ENCODE measurements at places on chromosomes 2 and 18.

DNA sequence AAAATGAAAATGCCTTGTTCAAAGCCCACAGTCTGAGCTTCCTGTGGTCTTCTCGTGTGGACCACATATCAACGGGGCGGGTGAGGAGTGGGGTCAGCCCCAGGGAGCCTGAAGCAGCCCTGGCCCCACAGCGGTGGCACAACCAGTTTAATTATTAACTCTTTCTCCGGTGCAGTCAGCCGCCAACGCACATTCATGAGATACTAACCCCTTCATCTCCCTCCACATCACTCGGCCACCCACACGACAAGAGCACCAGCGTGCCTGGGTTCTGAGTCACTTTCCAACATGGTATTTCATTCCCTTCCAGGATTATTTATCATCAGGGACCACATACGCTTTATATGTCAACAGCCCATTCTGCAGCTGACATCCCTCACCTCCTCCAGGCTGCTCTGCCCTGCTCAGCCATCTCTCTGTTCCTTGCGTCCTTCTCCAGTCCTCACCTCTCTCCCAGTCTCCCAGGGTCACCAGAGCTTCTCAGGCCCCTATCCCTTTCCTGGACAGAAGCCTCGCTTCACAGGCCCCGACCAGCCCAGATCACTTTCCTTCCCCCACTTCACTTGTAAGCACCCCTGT lies 48.0 kb upstream of the ID2 start:
- DNase-seq, result no peak

DNA sequence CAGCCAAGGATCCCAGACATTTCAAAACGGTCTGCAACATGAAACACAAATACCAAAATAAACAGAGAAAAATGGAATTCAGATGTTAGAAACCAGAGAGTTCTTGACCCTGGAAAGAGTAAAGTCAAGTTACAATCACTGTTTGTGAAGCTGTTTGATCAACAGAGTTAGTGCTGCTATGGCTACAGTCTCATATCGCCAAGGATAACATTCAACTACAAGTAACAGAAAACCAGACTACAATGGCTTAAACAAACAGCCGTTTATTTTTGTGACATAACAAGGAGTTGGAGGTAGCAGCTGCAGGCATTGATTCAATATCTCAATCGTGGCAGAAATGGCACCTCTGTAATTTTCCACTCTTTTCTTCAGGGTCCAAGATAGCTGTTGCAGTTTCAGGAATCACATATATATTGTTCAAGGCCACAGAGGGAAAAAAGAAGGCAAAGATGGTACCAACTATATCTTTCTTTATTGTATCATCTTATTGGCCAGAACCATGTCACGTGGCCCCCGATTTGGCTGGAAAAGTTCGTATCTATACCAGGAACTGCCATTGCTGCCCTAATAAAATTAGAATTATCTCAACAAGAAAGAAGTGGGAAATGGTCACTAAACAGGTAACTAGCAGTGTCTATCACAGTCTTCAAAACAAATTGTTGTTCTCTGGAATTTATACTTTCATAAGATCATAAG lies 17.7 kb upstream of the HNRNPLL start:
- DNase-seq, result no peak

GRCh38 chr2:236619910-236620612 lies 50.4 kb downstream of the ACKR3 start:
- DNase-seq, result no peak

DNA sequence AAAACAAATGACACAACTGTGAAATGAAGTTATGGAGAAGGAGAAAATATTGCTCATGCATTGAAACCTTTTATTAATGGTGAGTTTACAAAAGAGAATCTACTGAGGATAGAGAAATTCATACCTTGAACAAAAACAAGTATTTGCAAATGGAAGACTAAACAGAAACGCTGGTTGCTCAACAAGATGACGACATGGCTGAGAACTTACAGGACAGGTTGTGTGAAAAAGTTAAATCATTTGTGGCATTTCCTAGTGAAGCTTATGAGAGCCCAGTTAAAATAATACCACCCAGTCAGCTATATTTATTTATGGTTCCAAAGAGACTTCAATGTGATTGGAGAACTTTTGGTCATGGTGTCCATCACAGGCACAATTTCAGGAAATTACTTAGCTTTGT lies 148.6 kb upstream of the PKDCC start:
- DNase-seq, result no peak

- DNase-seq, result no peak
These were observed 27.5 kb downstream of the GEN1 start for GRCh38 chr2:17781482-17781881.

DNA sequence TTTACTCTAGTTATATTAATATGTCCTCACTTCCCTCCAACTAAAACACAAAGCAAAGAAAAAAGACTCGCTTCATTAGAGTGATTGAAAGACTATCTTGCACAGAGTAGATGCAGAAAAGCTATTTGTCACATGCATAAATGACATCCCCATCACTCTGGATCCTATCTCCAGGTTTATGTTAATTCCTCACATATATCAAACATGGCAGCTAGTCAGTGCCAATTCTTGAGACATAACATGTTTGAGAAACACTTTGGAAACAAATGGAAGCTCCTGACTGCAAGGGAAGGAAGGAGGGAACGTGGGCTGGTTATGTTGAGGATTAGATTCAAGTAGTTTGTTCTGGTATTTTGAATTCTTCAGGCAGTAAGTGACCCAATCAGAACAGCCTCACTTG lies 89.8 kb upstream of the BCL2L11 start:
- no peak for DNase-seq

DNA sequence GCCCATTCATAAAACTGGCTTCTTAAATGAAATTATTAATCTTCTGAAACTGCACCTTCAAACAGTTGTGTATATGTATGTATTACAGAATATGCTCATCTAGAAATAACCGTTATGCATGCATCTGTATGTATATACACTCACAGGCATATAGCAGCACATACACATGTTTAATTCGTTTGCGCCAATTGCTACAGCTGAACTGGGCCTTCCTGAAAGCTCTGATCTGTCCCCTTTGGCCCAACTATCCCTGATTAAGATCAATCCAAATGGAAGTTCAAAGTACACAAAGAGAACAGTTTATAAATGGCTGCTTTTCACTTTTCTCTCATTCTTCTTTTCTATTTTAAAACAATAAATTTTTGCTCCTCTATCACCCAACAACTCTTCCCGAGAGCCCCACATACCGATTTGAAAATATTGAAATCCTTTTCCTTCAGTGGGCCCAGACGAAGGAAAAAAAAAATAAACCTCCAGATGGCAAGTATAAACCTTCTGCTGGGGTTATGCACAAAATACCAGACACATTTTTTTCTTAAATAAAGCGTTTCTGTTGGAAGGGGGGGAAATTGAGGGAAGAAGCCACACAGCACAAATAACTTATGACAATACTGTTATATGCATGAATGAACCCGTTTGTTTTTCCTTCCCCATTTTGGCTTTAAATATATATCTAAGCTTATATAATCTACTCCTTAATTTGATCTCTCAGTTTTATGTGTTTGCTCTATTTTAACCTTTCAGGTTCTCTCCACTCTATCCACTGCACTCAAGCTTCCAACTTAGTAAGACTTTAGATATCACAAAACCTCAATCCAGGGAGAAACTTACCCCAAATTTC lies 267.3 kb downstream of the TCF4 start:
- no peak for DNase-seq

- DNase-seq, result no peak
These were observed 31.6 kb downstream of the GBX2 start for GRCh38 chr2:236136538-236136937.

DNA sequence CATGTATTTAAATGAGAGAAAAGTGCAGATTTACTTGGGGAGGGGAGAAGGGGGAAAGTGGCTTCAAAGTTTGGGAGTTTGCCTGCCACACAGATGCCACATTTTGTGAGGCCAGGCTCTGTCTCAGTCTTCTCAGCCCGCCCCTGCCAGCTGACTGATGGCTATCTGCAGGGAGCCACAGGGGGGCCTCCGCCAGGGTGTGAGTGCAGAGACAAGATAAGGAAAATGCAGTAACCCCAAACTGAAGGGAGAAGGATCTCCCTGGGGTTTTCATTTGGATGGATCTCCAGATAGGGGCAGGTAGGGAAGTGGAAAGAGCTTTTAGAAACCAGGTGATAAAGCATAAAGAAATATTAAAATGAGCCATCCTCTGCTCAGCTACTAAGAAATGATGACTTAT lies 128.8 kb downstream of the ZNF521 start:
- no peak for DNase-seq

DNA sequence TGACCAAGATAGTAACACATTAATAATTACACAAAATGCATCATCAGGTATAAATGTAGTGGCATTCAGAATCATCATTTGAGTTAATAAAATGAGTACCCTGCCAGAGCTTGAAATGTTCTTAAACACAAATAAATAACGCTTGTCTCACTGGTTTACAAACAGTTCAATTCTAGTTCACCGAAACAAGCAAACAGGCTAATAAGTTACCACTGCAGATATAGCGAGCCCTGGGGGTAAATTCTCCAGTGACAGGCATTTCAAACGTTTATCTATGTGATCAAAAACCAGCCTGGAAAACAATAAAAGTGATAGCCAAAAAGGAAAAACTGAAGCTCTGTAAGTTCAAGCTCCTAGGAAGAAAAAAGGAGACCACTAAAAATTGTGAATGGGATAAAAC lies 152.6 kb downstream of the THADA start:
- DNase-seq, result no peak

GRCh38 chr2:240460253-240460711 lies 24.8 kb downstream of the GPC1 start:
- DNase-seq, result no peak

GRCh38 chr2:197871780-197872456 lies 67.5 kb downstream of the PLCL1 start:
- no peak for DNase-seq

GRCh38 chr18:3610813-3611212 lies 160.8 kb downstream of the TGIF1 start:
- DNase-seq, result no peak

DNA sequence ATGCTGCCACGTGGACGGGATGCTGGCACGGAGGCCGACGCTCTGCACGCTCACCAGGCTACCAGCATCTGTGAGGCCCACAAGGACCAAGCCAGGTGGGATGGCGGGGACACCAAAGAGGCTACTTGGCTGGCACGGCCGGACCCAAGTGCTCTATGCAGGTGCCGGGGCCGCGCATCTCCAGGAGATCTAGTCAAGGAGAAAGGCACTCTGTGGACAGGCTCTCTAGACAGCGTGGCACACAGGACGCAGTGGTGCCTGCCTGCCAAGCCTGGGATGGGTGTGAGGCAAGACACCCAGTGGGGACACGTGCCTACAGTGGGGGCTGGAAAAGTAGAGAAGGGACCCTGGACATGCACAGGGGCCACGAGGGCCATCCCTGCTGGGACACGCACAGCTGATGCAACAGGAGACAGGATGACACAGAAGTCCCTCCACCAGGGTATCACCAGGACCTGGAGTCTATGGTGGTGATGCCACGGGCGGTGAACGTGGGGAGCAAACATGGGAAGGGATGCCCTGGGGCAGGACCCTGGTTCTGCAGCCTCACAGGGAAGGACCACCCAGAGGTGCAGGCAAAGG lies 28.5 kb downstream of the ZNF516 start:
- DNase-seq, result no peak

DNA sequence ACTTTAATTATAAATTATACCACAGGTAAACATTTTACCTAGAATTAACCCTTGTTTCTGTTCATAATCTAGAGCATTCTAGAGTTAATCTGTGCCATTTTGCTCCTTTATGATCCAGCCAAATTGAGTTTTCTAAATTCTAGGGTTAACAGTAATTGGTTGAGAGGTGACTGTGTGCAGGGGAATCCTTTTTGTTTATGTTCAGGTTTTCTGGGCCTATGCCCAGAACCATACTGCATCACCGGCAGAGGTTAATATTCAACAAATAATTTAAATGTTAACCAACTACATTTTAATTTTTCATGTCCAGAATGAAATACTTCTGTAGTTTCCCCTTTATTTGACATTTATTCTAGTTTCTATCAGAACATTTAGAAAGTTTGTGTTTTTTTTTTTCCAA lies 32.3 kb downstream of the CARF start:
- DNase-seq, result no peak

DNA sequence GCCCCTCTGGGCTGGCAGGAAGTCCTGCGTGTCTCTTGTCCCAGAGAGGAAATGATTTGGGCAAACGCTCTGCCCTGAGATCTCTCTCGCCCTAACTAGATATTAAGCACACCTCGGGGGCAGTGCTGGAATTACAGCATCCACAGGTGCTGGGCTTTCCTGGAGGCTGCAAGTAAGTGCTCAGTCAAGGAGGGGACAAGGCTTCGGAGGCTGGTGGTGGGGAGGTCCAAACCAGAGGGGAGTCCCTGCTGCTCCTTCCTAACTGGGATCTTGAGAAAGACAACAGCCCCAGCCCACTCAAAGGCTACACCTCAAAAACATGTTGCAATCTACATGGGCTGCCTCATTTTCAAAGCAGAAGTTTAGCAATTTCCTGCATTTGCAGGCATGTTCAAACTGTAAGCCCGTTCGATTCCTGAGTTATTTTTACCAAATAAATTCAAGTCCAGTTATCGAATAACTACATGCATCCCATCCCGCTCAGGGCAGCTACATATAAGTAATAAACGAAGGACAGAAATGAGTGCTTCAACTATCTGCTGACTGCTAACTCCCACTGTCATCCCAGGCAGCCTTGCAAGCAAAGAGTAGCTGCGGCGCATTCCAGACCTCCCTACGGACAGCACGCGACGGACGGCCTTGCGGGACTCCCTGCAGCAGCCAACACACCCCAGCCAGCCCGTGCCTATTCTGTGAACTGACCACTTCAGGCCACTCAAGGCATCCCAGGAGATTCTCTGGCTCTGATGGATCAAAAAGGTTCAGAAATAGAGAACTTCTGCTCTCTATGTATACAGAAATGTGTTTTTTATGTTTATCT lies 27.5 kb downstream of the ZNF516 start:
- DNase-seq, result no peak

DNA sequence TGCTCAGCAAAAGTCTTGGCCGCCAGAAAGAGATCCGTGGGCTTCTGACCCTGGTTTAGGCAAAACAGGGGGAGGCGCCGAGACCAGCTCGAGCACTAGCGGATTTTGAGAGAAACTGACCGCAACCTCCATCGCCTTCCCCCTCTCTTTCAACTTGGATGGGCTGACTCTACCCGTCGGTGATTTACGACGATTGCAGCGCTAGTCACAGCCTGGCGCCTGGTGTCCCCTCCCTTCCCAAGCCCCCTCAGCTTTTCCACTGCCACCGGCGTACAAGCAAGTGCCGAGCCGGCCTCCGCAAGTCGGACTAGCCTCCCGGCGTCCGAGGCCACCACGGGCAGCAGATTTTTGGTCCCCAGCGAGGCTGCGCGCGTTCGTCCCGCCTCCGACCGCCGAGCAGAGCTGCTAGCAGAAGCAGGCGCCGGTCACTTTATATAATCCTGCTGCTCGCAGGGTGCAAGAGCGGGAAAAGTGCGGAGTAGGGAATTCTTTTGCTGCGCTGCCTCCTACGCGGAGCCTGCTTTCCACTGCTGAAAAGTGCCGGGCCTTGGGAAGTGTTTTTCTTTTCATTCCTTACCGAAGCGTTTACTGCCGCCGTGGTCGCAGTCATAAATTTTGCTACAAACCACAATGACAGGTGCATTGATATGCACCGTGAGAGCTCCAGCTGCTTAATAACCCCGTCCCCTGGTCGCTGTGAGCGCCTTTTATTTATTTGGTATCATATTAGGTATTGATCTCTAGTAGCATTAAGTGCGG lies 7.7 kb downstream of the HOXD3 start:
- DNase-seq, result no peak
